ENCODE measurements at places on chromosomes 5 and 9. TPM values are rescaled to one million over a fixed set of nuclear protein-coding genes. Genes with fewer than 3 reads are reported as not detected.

DNA sequence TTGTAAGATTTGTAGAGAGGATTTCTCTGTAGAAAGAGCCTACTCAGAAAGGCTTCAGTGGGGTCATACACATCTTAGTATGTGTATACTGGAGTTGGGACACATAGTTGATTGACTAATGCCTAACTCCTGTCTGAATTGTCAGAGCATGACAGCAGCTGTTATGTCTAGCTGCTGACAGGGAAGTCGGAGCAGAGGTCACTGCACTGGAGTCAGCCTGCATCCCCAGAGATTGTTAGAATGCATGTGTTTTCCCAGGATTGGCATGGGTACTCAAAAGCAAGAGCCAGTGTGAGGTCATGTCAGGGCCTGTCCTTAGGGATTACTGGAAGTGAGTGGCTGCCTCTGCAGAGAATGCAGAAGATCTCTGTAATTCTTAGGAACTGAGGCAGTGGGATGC lies 82.7 kb downstream of the ITGA1 start:
- peak; percentile 35 for DNase-seq

DNA sequence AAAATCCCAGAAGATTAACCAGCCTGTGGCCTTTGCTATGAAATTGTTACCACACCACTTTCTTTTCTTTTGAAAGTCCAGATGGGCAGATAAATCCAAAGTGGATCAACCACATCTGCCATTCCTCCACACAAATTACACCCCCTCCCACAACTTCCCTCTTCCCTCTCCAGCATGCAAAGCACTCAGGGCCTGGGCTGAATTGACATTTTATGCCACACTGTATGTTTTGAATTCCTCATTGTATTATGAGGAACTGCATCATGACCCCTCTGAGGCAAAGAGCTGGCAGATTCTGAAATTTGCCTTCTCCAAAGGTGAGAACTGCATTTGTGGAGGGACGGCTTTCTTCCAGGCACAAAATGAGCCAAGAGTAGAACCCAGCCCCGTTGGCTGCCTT lies 589.2 kb upstream of the KLF4 start:
- DNase-seq: no peak

DNA sequence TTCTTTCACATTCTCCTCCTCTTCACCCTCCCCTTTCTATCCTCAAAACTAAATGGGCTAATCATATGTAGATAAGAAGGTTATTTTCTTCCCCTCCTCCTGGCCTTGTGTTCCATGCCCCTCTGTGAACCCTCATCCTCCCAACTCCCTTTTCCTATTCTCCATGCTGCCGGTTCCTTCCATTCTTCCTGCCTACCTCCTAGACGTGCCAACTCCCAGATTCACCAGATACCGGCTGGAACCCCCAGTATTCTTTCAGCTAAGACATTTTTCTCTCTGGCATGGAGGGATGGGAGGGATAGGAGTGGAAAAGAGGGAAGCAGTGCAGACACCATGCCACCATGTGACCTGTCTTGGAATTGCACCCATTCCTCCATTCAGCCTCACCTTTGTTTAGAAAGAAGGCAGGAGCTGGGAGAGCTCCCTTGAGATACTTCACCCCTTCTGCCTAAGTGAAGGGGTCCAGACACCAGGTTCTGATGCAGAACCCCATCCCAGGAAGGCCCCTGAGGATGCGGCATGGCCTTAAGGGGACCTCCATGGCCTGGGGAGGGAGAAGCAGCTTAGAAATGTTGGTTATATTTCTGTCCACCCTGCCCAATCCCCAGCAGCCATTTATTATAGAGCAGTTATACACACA lies 4.8 kb downstream of the DNAJB5 start:
- DNase-seq: peak; percentile 71

DNA sequence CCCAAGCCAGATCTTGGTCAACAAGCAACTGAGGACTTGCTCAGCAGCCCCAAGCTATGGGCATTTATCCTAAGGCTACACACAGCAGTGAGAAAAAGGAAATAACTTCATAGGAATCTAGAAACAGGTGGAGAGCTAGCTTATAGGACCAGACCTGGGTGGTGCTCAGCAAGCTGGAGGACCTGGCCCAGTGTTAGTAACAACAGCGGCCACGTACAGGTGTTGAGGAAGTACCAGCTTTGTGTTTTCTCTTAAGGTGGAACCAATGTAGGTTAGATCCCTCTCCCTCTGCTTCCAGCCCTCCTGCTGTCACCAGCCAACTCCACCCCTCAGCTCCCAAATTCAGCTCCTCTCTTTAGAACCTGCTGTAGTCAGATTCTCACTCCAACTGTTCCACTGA lies 43.4 kb downstream of the IRF1 start:
- DNase-seq: no peak

GRCh38 chr9:107737987-107738743 lies 248.6 kb upstream of the KLF4 start:
- DNase-seq: peak; percentile 97

DNA sequence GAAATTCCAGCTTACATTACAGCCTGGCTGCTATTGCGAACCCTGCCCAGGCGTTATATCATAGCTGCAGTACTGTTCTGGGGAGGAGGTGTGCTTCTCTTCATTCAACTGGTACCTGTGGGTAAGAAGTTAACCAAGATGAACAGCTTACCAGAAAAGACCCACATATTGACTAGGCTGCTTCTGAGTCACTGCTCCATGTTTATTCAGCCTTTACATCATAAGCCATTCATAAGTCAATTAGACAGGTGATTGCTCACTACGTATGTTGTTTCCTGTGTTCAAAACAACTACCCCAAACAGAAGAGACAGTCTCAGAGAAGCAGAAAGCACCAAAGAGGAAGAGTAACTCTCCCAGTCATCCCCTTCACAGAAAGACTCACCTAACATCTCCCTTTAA lies 34.7 kb upstream of the SLC22A5 start:
- no peak for DNase-seq

DNA sequence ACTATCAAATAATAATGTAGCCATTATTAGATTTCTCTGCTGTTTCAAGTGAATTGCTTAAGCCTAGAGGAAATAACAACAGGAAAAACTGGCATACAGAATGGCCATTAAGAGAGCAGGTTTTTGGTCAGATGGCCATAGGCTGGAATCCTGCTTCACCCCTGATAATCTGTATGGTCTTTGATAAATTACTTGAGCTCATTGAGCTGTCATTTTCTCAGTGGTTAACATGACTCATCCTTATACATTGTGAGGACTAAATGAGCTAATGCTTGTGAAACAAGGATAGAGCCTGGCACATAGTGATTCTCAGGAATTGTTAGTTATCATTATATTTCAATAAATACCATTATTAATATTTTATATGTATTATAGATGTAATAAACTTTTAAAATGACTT lies 516.5 kb downstream of the KIF4B start:
- DNase-seq: no peak

GRCh38 chr5:168174376-168174775 lies 117.1 kb upstream of the WWC1 start:
- DNase-seq: peak; percentile 9

GRCh38 chr9:21903380-21903965 lies 90.7 kb downstream of the CDKN2A start:
- no peak for DNase-seq

GRCh38 chr5:153516504-153517240 lies 26.2 kb downstream of the GRIA1 start:
- DNase-seq: no peak

The LYRM7 gene
- 8.5 TPM for total RNA-seq

Measured in GM23248 (cell line).